Liver (tissue), 10 donors: ENCODE measurements at places on chromosomes 3 and 15. TPM values are rescaled to one million over a fixed set of nuclear protein-coding genes. Genes with fewer than 3 reads are reported as not detected.

GRCh38 chr3:160027541-160028195 is 39.0 kb downstream of the IL12A start:
- no peak overlapping the region for H3K27ac ChIP-seq
- no peak overlapping the region for H3K4me3 ChIP-seq
- no peaks in the 10 kb centered on the region for H3K36me3 ChIP-seq
- no peak for DNase-seq
- no peaks in the 10 kb centered on the region for H3K27me3 ChIP-seq
- no peaks in the 10 kb centered on the region for H3K4me1 ChIP-seq

The GOLGA8T gene
- 0.08 TPM for total RNA-seq

- H3K27ac ChIP-seq: no peak overlapping the region
- no peak for DNase-seq
- no peaks in the 10 kb centered on the region for H3K36me3 ChIP-seq
- H3K4me3 ChIP-seq: no peak overlapping the region
- H3K27me3 ChIP-seq: no peaks in the 10 kb centered on the region
Observed at GRCh38 chr15:71612869-71613268, 197.5 kb upstream of the NR2E3 start.

The SLC2A2 gene
- total RNA-seq: 434 TPM

The SERPINI2 gene
- total RNA-seq: not detected
